ENCODE measurements at places on chromosomes 2 and 18. TPM values are rescaled to one million over a fixed set of nuclear protein-coding genes. Genes with fewer than 3 reads are reported as not detected.

Gene REEP1
- polyA plus RNA-seq = 0.57 TPM

Gene GRHL1
- 0.53 TPM for polyA plus RNA-seq

GRCh38 chr18:11146238-11146946, 3.0 kb downstream of the PIEZO2 start:
- peaks cover 34% of the 10 kb centered on the region for H3K27me3 ChIP-seq
- H3K36me3 ChIP-seq = no peaks in the 10 kb centered on the region
- H3K4me3 ChIP-seq = no peak overlapping the region

DNA sequence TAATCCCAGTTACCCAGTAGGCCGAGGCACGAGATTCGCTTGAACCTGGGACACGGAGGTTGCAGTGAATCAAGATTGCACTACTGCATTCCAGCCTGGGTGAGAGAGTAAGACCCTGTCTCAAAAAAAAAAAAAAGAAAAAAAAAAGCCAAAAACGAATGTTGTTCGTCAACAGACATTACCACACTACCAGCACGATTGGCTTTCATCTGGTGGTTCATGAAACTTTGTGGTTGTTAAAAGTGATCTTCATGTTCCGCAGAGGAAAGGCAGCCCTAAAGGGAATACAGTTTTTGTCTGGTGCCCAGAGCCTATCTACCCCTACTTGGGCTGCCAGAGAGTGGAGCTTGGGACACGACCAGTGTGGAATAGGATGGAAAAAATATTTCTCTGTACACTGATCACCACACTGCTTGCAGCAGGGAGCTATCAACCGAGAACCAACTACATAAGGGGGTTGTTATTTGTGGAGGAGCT, 13.6 kb upstream of the CXCR4 start:
- no peaks in the 10 kb centered on the region for H3K36me3 ChIP-seq
- H3K27ac ChIP-seq = peak overlapping the region; percentile 96
- no peak overlapping the region for H3K4me3 ChIP-seq
- H3K4me1 ChIP-seq = peaks cover 73% of the 10 kb centered on the region
- H3K27me3 ChIP-seq = no peaks in the 10 kb centered on the region

DNA sequence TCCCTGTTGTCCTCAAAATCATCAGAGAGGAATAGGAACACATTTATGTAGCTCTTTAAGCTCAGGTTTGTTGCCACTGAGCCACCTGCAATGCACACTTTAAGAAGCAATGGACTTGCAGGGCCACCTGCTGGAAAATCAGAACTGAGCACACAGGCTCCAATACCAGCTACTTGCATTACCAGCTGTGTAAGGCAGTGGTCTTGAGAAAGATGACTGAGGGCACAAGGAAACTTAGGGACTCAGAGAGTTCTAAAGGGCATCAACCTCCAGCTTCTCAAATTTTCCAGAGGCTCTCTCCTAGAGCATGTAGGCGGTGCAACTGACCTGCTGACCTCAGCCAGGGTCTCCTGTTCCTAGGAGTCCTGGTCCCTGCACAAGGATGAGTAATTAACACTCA, 2.5 kb upstream of the CNDP2 start:
- H3K36me3 ChIP-seq = no peaks in the 10 kb centered on the region
- no peak for DNase-seq
- H3K27me3 ChIP-seq = no peaks in the 10 kb centered on the region
- H3K4me3 ChIP-seq = no peak overlapping the region
- peaks cover 28% of the 10 kb centered on the region for H3K4me1 ChIP-seq

DNA sequence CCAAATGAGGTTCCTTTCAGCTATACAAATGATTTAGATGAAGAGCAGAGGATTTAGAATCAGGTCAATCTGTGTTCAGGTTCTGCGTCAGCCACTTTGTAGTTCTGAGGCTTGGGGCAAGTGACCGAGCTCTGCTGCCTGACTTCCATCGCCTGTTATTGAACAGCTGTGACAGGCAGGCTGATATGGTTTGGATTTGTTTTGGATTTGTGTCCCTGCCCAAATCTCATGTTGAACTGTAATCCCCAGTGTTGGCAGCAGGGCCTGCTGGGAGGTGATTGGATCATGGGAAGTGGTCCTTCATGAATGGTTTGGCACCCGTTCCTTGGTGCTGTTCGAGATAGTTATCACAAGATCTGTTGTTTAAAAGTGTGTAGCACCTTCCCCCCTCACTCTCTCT, 18.6 kb downstream of the TYMS start:
- no peak overlapping the region for H3K27ac ChIP-seq
- DNase-seq = no peak
- H3K4me1 ChIP-seq = no peaks in the 10 kb centered on the region
- no peaks in the 10 kb centered on the region for H3K27me3 ChIP-seq
- no peak overlapping the region for H3K4me3 ChIP-seq

- no peak overlapping the region for H3K27ac ChIP-seq
- H3K27me3 ChIP-seq = no peaks in the 10 kb centered on the region
- no peak for DNase-seq
- no peaks in the 10 kb centered on the region for H3K4me1 ChIP-seq
- H3K36me3 ChIP-seq = no peaks in the 10 kb centered on the region
Measured at GRCh38 chr2:6184532-6185292, 492.5 kb downstream of the SOX11 start.

- peaks cover 9% of the 10 kb centered on the region for H3K4me1 ChIP-seq
- no peaks in the 10 kb centered on the region for H3K27me3 ChIP-seq
- H3K27ac ChIP-seq = peak overlapping the region; percentile 74
- no peak overlapping the region for H3K4me3 ChIP-seq
Measured at GRCh38 chr2:161123531-161124030, 36.6 kb upstream of the TANK start.

- DNase-seq = no peak
- no peaks in the 10 kb centered on the region for H3K36me3 ChIP-seq
- H3K27ac ChIP-seq = no peak overlapping the region
- peaks cover 32% of the 10 kb centered on the region for H3K4me1 ChIP-seq
- no peaks in the 10 kb centered on the region for H3K27me3 ChIP-seq
- H3K4me3 ChIP-seq = no peak overlapping the region
Measured at GRCh38 chr2:6872394-6872793, 5.2 kb upstream of the RSAD2 start.

GRCh38 chr2:128724547-128724946, 405.9 kb upstream of the HS6ST1 start:
- no peak for DNase-seq
- no peak overlapping the region for H3K4me3 ChIP-seq
- H3K4me1 ChIP-seq = no peaks in the 10 kb centered on the region
- H3K36me3 ChIP-seq = no peaks in the 10 kb centered on the region

DNA sequence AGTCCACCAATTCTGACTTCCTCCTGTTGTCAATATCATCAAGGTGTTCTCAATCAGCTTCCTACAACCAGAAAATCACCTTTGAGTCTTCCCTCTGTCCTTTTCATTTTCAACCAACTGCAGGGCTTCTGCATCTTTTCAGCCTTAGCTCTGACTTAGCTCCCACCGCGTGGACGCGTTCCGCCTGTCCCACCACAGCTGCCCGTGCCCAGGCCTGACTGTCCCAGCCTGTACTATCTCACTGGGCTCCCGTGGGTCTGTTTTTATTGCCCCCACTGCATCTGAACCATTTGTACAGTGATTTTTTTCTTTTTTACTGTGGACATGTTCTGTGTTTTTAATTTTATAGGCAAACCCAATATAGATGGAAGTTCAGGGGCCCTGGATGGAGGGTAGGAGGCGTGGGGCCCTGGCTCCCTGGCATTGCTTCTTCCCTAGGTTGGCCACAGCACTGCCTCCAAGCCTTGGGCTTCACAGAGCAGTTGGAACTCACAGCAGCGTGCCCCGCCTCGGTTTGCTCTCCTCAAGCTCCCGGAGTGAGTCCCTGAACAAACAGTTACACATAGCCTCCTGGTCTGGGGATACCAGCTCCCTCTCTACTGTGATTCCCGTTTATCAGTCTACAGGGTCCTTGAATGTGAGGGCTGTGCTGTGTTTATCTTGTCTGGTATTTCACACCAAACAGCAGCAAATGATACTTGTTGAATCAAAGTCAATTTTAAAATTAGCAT, 280.6 kb upstream of the PXDN start:
- H3K4me3 ChIP-seq = no peak overlapping the region
- DNase-seq = no peak
- H3K36me3 ChIP-seq = no peaks in the 10 kb centered on the region
- H3K27me3 ChIP-seq = no peaks in the 10 kb centered on the region
- H3K4me1 ChIP-seq = peaks cover 11% of the 10 kb centered on the region

DNA sequence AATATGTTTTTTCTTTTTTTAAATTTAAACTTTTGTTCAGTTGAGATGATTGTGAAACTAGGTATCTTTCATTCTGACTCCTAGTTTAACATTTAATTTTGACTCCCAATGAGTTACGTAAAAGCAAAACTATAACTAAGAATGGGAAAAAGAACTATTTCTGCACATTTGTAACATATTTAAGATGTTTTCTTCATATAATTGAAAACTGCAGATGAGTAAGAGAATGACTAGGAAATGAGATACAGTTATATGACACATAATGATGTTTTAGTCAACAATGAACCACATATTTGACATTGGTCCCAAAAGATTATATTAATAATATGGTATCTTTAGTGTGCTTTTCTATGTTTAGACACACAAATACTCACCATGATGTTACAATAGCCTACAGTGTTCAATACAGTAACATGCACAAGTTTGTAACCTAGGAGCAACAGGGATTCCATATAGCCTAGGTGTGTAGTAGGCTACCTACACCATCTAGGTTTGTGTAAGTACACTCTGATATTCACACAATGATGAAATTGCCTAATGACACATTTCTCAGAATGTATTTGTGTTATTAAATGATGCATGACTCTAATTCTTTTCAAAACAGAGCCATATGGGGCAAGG, 12.6 kb downstream of the ERMN start:
- H3K4me1 ChIP-seq = no peaks in the 10 kb centered on the region
- DNase-seq = no peak

DNA sequence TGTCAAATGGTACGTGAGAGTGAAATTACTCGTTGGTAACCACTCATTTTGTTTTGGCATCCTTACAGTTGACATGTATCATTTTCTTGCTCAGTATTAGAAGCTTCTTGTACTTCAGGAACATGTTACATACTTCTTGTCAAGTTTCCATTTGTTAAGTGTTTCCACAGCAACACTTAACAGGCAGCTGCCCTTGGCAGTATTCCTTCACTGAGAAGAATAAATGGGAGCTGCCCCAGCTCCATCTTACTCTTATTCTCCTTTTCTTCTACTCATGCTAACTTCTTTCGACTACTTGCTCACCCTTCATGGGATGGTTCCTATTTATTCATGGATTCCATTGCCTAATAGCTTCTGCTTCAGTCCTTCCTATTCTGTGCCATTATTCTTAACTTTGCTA, 60.1 kb upstream of the TUBA3E start:
- H3K36me3 ChIP-seq = no peaks in the 10 kb centered on the region
- no peaks in the 10 kb centered on the region for H3K4me1 ChIP-seq
- H3K4me3 ChIP-seq = no peak overlapping the region
- no peak for DNase-seq
- H3K27me3 ChIP-seq = peaks cover 54% of the 10 kb centered on the region

Measured in spleen (tissue), 13 donors.